ENCODE measurements at places on chromosomes 7 and 10.

- DNase-seq: no peak
Measured at GRCh38 chr7:41385996-41386395, 316.9 kb downstream of the INHBA start.

DNA sequence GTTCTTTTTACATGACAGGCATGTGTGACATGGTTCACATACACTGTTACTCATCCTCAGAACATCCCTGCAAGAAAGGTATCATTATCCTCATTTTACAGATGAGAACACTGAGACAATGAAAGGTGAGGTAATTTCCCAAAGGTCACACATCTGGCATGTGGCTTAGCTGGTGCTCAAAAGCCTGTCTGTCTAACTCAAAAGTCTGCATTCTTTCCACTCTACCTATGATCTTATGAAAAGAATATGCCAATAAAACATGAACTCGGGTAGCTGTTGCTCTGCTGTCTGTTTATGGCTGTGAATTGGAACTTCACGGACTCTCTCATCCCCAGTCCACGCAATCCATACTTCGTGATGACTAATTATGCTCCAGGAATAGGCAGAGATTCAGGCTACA lies 79.0 kb upstream of the ODAD2 start:
- DNase-seq: no peak

DNA sequence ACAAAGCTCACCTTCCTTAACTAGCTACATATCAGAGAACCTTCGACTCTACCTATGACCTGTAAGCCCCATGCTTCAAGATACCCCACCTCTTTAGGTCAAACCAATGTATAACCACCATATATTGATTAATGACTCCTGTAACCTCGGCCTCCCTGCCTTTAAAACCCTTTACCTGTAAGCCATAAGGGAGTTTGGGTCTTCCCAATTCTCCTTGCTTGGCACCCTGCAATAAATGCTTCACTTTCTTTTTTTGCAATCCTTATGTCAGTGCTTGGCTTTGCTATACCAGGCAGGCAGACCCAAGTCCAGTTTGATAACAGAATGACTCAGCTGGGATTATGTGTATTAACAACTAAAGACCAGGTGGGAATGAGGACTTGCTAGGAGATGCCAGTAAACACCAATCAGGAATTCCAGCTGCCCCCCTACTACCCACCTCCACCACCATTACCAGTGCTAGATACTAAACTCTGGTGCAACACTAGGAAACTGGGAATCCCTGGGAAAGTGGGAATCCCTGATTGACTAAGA lies 22.0 kb upstream of the SLC35G1 start:
- no peak for DNase-seq

GRCh38 chr7:17033245-17033644 lies 151.5 kb upstream of the AGR3 start:
- DNase-seq: no peak

Measured in activated CD8-positive, alpha-beta memory T cell treated with anti-CD3 and anti-CD28 coated beads for 1 hour (primary cell).